ENCODE measurements at places on chromosomes 2 and 18.

GRCh38 chr2:240217431-240218301 is 77.2 kb upstream of the OTOS start:
- DNase-seq = no peak

DNA sequence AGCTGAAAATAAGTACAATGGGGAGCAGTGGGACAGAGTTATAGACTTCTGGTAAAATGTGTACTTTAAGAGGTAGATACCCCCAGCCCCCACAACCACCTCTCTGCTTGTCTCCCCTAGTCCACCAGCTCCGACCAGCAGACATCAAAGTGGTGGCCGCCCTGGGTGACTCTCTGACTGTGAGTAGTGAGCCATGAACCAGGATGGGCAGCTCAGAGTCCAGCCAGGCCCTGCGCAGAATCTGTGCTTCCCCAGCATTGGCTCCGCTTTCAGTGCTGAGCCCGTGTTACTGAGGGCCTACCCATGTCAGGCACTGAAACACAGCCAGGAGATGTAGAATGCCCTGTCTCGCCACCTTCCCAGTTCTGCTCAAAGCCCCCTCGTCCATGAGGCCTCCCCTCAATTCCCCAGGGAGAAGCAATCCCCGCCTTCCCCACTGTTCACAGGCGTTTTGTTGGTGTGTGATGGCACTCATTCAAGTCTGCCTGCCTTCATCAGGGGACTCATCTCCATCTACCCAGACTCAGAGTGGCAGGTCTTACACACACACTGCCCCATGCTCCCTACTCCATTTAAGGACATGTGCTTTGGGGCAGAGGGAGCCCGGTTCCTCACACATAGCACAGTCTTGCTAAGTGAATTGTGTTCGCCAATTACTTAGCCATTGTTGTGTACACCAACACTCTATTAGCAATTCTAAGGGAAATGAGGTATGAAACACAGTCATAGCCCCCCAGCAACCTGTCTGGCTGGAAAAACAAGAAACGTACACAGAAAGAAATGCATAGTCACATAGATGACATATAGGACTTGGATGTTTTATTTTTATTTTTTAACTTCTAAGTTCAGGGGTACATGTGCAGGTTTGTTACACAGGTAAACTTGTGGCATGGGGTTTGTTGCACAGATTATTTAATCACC is 122.6 kb downstream of the PLB1 start:
- peak; percentile 95 for DNase-seq

GRCh38 chr2:204507636-204508035 is 37.6 kb upstream of the PARD3B start:
- DNase-seq = no peak

DNA sequence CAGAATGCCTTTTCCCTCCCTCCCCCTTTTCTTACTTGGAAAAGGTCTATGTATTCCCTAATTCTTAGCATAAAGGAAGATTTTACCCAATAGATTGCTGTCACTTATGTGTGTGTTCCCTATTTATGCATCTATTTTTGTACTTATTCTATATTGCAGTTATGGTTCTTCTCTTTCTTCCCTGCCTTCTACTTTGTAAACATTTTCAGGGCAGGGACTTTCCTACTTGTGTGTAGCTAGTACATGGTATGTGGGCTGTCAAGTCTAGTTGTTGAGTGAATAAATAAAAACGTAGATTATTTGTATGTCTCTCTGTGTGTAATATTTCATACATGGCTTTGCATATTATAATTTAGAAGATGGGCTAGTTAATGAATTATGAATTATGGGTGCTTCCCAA is 45.3 kb downstream of the PSMD14 start:
- DNase-seq = no peak

DNA sequence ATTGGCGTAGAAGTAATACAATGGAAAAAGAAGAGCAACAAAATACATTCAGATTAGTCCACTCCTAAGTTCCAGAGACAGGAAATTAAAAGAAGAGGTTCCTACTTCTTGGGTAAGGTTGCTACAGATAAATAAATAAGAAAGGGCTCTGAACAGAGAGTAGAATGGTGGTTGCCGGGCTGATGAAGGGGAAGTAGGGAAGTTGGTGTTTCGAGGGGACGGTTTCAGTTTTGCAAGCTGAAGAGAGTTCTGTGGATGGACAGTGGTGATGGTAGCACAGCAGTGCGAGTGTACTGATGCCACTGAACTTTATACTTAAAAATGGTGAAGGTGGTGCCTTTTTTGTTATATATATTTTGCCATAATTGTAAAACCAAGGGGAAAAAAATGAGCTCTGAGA is 48.2 kb downstream of the CABYR start:
- DNase-seq = no peak

- no peak for DNase-seq
These were observed 298.4 kb downstream of the NYAP2 start for GRCh38 chr2:225697936-225698335.

GRCh38 chr2:231429901-231430300 is 34.4 kb downstream of the NCL start:
- no peak for DNase-seq

GRCh38 chr2:148238561-148238960 is 217.7 kb downstream of the MBD5 start:
- DNase-seq = peak; percentile 63

- no peak for DNase-seq
These were observed 162.0 kb downstream of the DTNA start for GRCh38 chr18:34872066-34872465.

DNA sequence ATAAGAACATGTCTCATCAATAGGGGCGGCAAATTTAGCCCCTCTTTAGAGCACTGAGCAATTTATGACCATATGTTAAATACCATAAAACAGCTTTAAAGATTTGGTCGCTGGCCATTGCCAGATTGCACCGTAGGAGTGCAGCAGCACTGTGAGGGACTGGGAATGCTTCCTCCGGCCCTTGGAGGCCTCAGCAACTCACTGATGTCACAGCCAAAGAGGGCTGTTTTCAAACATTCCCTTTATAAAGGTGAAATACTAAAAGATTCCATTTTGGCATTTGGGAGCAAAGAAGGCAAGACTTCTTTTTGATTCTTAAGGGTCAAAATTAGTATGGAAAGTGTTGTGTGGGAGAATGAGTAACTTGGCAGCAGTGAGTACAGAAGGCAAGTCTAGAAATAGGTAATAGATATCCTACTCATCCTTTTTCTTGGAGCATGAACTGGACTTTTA is 63.7 kb downstream of the BABAM2 start:
- no peak for DNase-seq

DNA sequence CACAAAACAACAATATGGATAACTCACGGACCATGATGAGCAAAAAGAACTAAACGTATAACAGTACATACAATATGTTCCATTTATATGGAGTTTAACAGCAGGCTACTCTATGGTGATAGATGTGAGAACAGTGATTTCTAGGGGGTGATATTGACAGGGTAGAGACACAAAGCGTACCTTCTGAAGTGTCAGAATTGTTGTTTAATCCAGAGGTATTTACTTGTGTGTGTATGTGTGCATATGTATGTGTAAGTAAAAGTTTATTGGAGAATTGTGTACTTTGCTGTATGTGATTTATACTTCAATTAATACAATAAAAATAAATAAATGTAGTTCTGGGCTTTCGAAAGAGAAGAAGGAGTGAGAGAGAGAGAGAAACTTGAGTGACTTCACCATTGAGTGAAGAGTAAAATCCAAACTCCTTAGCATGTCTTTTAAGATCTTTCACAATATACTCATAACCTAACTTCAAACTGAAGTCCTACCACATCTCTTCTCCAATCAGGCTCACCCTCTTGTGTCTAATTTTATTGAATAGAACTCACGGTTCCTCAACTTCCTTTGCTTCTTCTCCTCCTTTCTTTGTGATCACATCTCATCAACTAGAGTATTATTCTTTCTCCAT is 126.0 kb upstream of the KLF7 start:
- DNase-seq = no peak

DNA sequence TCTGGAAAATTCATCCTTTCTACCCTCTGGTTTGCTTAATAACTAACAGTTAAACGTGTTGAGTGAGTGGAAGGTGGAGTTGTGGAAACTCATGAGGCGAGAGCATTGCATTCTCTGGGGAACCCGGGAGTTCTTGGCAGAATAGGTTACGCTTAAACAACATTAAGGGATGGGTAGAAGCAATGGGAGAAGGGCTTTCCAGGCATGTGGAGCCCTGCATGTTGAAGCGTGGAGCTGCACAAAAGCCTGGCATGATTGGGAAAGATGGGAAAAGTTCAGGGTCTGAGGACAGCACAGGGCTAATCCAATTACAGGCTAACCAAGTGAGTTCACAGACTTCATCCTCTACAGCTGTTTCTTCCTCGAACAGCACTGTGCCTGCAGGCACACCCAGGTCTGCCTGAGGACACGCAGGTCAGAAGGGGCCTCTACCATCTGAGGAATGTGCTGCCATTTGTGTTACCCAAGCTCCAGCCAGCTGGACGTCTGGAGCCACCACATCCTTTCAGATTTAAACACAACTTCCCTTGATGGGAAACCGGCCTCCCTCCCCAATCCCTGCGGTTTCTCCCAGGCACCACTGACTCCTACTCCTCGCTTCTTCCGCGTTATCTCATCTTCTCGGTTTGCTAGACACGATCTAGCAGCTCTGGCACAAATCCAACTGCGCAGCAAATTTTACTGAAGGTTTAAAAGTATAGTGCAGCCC is 164.2 kb downstream of the ANTXR1 start:
- peak; percentile 94 for DNase-seq

DNA sequence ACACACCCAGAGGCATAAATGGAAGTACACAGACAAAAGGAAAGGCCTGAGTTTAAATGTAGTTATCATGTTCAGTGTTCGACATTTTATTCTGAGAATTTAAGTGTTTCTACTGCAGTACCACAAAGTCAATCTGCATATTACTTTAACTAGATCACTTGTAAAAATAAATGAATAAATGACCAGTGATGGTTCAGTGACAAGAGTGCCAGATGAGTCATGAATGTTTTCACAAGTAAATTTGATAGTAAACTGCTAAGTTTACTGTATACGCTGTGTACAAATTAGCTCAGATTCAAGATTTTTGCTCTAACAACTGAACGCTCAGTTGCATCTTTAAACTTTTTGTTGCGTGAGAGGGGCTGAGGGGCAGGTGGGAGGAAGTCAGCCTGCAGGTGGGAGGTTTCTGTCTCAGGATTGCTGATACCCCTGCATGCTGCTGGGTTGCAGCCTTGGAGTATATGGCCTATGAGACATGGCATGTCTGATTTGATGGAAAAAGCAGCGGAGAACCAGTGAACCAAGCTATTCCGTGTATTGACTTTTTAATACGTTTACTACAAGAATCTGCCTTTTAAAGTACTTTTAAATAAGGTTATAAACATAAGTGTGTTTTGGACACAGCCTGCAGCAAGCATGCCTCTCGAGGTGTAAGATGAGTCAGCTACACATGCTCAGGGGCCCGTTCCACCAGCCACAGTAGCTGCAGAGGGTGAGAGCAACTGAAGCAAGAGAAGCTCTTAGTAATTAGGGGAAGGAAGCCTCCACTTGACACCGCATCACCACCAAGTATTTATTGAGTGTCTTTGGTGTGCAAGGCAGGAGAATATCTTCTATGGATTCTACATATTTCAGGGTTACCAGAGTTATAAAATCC is 245.1 kb downstream of the NEDD4L start:
- peak; percentile 44 for DNase-seq

GRCh38 chr2:38165698-38166097 is 89.7 kb upstream of the CYP1B1 start:
- no peak for DNase-seq

GRCh38 chr2:240455272-240455646 is 19.8 kb downstream of the GPC1 start:
- no peak for DNase-seq

DNA sequence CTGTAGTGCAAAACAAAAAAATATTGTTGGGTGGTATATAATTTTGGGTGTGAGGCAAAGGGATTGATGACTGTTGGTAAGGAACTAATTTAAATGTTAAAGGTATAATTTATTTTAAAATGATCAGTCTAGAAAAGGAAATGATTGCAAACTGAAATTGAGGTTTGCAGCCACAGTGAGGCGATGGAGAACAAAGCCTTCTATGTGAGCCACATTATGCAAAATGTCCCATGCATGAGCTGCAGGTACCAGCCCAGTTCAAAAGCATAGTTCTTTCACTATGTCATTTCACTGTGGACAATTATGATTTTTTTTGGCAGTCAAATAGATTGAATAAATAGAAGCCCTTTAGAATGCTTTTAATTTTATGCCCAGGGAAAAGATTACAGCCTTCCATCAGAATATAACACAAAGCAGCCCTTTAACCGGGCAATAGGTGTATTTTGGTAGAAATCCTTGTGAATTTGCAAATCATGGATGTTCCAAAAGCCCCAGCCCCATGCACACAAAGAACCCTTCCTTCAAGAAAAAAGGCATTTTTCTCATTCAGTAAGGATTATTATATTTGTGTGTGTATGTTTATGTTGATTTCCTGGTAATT is 1.7 kb downstream of the MAP2 start:
- DNase-seq = peak; percentile 73

DNA sequence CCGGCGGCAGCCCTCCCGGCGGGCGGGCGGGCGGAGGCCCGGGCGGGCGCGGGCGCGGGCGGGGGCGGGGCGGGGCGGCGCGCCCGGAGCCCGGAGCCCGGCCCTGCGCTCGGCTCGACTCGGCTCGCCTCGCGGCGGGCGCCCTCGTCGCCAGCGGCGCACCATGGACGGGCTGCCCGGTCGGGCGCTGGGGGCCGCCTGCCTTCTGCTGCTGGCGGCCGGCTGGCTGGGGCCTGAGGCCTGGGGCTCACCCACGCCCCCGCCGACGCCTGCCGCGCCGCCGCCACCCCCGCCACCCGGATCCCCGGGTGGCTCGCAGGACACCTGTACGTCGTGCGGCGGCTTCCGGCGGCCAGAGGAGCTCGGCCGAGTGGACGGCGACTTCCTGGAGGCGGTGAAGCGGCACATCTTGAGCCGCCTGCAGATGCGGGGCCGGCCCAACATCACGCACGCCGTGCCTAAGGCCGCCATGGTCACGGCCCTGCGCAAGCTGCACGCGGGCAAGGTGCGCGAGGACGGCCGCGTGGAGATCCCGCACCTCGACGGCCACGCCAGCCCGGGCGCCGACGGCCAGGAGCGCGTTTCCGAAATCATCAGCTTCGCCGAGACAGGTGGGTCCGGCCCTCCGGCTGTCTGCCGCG is at the start of gene INHBB:
TSS of gene INHBB (plus strand) at position 111 of the 641 bp plus-strand sequence. CDS start at position 164, 53 bp downstream.
- DNase-seq = peak; percentile 22

- no peak for DNase-seq
These were observed 752 bp upstream of the CYTIP start for GRCh38 chr2:157444641-157445040.

DNA sequence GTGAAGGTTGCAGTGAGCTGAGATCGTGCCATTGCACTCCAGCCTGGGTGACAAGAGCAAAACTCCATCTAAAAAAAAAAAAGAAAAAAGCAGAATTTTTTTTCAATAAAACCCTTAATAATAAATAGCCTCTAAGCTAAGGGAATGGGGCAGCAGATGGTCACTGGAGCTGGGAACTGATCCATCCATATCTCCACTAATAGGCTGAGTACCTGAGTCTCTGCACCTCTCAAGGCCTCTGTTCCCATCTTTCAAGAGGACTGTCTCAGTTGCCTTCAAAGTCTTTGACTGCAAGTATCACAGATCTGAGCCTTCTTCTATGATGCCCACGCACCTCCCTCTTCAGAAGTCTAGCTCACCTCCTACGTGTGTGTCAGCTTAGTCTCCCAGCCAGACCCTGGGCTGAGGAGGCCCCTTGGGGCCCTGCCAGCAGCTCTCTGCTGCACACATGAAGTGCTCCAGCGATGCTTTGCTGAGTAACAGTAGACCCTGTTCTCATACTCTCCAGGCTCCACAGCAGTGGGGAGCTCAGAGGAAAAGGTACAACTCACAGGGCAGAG is 32.9 kb downstream of the ST8SIA5 start:
- DNase-seq = no peak
